SIG-M5 (cell line): ENCODE measurements at places on chromosomes 5 and 9.

DNA sequence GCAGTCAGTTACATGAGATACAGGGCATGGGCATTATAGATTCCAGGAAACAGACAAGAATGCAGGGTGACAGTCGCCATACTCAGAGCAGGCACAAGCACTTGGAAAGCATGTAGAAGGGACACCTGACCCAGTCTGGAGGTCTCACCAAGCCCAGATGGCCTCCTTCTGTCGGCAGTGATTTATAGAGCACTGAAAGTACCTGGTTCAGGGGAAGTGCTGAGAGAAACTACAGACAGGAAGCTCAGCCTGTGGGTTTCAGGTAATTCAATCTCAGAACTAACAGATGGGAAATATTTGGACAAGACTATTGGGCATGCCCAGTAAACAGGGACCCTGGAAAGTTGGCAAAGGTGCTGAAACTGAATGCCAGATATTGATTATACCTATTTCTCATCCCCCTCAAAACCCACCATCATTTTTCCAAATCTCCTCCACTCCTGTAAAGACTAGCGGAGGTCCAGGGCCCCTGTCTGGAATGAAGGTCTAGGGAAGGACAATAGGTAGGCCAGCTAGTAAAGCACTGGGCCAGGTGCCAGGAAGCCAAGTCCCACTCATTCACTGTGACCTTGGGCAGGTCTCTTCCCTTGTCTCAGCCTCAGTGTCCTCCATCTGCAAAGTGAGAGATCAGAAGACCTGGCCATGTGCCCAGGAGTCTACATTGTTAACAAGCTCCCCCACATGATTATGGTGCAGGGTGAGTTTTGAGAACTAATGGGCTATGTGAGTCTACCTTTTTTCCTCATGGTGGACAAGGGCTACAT lies 26.9 kb downstream of the KLHL3 start:
- DNase-seq = no peak

- DNase-seq = no peak
Measured at GRCh38 chr5:17785774-17786173, 151.5 kb downstream of the TAF11L14 start.

GRCh38 chr9:77939149-77939668 lies 92.4 kb downstream of the GNAQ start:
- DNase-seq = no peak

GRCh38 chr9:112184221-112184620 lies 9.1 kb upstream of the SUSD1 start:
- DNase-seq = no peak

- no peak for DNase-seq
Measured at GRCh38 chr5:39519079-39519478, 94.3 kb upstream of the DAB2 start.

- no peak for DNase-seq
Measured at GRCh38 chr5:95895771-95896170, 65.9 kb downstream of the ELL2 start.

GRCh38 chr5:37182667-37183066 lies 66.5 kb downstream of the CPLANE1 start:
- DNase-seq = no peak

- no peak for DNase-seq
Measured at GRCh38 chr5:54867310-54867944, 118.0 kb downstream of the ESM1 start.

DNA sequence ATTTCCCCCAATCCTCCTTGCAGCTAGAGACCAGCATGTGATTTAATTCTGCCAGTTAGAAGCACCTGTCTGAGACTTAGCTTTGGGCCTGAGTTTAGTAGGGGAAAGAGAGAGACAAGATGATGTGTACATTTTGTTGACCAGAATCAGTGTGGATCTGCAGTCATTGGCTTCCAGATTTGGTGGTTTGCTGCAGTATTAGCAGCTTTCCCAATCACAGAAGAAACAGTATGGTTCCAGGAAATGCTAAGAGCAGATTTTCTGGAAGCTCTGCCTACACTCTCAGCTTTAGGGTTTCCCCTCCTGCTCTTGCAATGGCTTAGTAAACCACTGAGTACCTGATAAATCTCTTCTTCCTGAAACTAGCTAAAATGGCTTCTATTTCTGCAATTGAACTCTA lies 48.8 kb upstream of the FREM1 start:
- DNase-seq = no peak

GRCh38 chr9:7984203-7984602 lies 184.6 kb upstream of the DMAC1 start:
- no peak for DNase-seq

DNA sequence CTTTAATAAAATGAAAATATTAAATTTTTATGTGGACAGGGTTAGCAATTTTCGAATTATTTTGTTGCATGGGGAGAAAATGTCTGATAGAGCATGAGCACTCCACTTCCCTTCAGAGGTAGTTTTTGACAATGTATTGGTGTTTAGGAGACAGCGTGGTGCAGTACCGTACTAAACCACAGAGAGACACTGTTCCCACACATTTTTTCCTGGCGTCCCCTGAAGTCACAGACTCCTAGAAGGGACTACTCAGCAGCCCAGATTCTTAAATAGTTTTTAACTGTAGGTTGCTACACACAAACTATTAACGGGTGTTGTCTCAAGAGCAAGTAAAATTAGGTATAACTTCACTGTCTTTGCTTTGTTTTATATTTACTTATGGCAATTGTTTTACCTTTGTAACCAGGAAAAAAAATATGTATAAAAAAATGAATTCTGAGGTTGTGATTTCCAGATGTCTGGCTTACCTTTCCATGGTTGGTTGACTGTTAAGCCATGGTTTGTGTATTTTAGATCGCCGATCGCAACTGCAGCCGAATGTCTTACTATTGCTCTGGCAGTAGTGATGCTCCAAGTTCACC lies 171.2 kb downstream of the DOCK8 start:
- DNase-seq = no peak

- no peak for DNase-seq
Measured at GRCh38 chr9:86519066-86519615, 164.9 kb upstream of the TUT7 start.

DNA sequence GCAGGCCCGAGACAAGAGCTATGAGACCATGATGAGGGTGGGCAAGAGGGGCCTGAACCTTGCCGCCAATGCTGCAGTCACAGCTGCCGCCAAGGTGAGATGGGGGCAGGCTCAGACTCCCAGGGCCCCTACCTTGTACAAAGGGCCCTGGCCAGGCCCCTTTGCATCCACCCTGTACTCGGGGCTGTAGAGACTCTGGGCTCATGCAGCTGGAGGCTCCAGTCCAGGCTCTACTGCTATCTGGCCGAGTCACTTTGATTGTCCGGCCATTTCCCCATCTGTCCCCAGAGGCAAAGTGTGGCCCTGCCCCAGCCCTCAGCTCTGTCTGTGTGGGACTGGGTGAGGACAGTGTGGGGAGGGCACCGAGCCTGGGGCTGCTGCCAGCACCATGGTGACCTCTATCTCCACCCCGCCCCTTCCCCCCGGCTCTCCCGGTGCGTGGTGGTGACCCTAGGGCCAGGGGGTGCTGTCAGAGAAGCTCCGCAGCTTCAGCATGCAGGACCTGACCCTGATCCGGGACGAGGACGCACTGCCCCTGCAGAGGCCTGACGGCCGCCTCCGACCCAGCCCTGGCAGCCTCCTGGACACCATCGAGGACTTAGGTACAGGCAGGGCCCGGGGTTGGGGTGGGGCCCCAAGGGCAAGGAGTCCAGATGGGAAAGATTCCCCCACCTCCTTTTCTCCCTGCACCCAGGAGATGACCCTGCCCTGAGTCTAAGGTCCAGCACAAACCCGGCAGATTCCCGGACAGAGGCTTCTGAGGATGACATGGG lies 6.1 kb downstream of the REEP2 start:
- no peak for DNase-seq
